Esophagus squamous epithelium (tissue), 5 donors: ENCODE measurements at places on chromosomes 12 and 14.
A peak's percentile ranks its signal among the peaks of the same experiment; 100 is the strongest.

DNA sequence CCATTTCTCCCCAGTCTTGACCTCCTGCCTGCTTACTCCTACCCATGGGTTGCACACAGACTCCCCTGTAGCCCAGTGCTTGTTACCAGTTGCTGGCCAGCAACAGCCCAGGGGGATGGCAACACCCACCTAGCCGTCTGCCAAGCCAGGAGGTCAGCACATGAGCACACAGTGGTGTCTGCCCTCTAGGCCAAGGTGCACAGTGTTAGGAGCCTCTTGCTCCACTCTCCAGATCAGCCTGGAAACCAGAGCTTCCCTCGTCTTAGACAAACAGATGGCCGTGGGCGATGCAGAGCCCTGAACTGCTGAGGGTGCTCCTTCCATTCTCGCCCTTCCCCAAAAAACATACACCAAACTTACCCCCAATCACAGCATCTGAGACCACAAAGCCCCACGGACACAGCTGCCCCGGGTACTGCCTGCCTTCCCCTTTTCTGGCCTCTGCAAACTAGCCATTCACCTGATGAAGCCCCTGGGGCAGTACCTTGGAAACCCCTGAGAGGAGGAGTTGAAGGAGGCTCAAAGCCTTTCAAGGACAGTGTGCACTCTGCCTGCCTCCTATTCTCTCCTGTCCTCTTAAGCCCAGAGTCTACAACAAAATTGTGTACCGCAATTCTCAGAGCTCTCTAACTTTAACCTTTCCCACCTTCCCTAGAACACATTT, 1.0 kb upstream of the GPD1 start:
- no peak for DNase-seq
- H3K4me3 ChIP-seq: no peak overlapping the region
- no peak overlapping the region for H3K27ac ChIP-seq
- no peaks in the 10 kb centered on the region for H3K27me3 ChIP-seq
- H3K36me3 ChIP-seq: peaks cover 14% of the 10 kb centered on the region
- H3K4me1 ChIP-seq: peaks cover 17% of the 10 kb centered on the region

- H3K27me3 ChIP-seq: no peaks in the 10 kb centered on the region
- no peak overlapping the region for H3K4me3 ChIP-seq
- no peaks in the 10 kb centered on the region for H3K36me3 ChIP-seq
These were observed 12.6 kb upstream of the WNT5B start for GRCh38 chr12:1616233-1617066.

DNA sequence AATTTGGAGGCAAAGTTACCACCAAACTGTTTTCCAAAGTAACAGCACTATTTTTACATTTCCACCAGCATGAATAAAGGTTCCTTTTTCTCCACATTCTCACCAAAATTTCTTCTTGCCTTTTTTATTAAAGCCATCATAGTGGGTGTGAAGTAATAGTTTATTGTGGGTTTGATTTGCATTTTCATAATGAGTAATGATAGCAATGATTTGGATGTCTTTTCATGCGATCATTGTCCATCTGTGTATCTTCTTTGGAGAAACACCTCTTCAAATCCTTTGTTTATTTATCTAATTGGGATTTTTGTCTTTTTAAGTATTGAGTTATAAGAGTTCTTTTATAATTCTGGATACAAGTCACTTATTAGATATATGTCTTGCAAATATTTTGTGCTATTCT, 172.7 kb downstream of the CNTN1 start:
- H3K36me3 ChIP-seq: no peaks in the 10 kb centered on the region
- no peaks in the 10 kb centered on the region for H3K27me3 ChIP-seq
- no peak overlapping the region for H3K4me3 ChIP-seq
- H3K27ac ChIP-seq: no peak overlapping the region
- no peak for DNase-seq
- H3K4me1 ChIP-seq: no peaks in the 10 kb centered on the region

GRCh38 chr12:101698800-101699347, 1.4 kb downstream of the CHPT1 start:
- no peaks in the 10 kb centered on the region for H3K36me3 ChIP-seq
- H3K27me3 ChIP-seq: no peaks in the 10 kb centered on the region
- DNase-seq: no peak
- peak overlapping the region; percentile 94 for H3K27ac ChIP-seq
- H3K4me1 ChIP-seq: peaks cover 19% of the 10 kb centered on the region
- H3K4me3 ChIP-seq: peak overlapping the region; percentile 58

- no peaks in the 10 kb centered on the region for H3K27me3 ChIP-seq
- H3K4me1 ChIP-seq: peaks cover 23% of the 10 kb centered on the region
- peak overlapping the region; percentile 82 for H3K27ac ChIP-seq
- H3K36me3 ChIP-seq: no peaks in the 10 kb centered on the region
These were observed 5.1 kb downstream of the IFI27 start for GRCh38 chr14:94115631-94116030.

DNA sequence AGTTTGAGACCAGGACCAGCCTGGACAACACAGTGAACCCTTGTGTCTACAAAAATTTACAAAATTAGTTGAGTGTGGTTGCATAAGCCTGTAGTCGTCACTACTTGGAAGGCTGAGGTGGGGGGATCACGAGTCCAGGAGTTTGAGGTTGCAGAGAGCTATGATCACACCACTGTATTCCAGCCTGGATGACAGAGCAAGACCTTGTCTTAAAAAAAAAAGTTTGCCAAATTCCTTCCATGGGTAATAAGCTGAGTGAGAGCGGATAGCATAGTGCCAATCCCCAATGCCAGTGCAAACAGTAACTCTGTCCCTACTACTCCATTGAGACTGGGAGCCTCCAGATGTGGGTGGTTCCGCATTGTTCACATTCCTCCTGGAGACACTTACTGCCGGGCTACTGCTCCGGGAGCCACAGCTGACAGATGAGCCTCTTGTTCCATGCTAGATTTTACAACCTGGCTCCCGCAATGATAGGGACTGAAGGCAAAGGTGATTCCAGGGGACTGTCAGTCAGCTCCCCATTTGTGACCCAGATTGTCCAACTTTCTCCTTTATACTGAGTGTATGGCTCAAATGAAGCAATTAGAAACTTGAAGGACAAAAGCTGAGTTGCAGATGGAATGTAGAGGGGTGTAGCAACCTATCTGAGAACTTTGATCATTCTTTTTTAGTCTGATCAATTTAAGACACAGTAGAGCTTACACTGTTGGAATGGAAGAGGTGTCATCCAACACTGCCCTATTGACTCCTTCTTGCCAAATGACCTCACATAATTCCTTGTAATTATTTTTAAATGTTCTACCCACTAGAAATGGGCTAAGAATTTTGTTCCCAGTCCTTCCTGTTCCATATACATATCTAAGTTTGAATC, 13.4 kb upstream of the FRMD6 start:
- DNase-seq: no peak
- H3K27me3 ChIP-seq: no peaks in the 10 kb centered on the region
- no peaks in the 10 kb centered on the region for H3K36me3 ChIP-seq

- no peaks in the 10 kb centered on the region for H3K27me3 ChIP-seq
- peak overlapping the region; percentile 99 for H3K27ac ChIP-seq
- no peak for DNase-seq
- peaks cover 42% of the 10 kb centered on the region for H3K4me1 ChIP-seq
- H3K36me3 ChIP-seq: no peaks in the 10 kb centered on the region
These were observed 1.7 kb downstream of the BTBD7 start for GRCh38 chr14:93331002-93331727.

DNA sequence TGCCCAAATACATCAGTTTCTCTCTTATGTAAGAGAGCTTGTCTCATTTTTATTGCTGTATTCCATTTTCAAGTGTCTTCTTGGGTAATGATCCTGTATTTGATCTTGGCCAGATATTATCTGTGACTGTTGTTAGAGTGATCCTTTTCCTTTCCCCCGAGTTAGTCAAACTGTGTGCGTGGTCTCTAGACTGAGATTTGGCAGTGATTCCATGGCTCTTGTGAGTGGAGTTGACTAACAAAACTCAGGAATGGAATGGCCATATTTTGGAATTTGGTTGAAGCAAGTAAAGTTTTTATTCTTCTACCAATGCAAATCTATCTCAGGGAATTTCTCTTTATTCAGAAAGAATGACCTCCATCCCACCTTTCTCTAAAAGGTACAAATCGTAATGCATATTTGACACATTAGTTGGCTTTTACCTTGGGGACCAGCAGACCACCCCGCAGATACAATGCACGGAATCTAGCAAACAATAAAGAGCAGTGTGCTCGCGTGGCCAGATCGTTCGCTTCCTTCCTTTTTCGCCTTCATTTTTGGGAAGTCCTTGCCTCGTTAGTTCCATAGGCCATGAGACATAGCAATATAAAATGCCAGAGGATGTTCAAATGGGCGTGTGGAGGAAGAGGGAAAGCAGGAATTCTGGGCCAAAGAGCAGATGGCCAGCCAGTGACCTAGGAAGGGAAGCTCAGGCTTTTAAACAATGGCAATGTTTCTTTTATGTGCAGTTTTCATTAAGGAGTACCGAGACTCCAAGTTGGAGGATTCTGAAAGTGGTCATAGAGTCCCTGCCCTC, 24.4 kb downstream of the ETV6 start:
- peaks cover 89% of the 10 kb centered on the region for H3K4me1 ChIP-seq
- H3K27me3 ChIP-seq: no peaks in the 10 kb centered on the region
- peak overlapping the region; percentile 44 for H3K27ac ChIP-seq
- no peak overlapping the region for H3K4me3 ChIP-seq
- DNase-seq: no peak

DNA sequence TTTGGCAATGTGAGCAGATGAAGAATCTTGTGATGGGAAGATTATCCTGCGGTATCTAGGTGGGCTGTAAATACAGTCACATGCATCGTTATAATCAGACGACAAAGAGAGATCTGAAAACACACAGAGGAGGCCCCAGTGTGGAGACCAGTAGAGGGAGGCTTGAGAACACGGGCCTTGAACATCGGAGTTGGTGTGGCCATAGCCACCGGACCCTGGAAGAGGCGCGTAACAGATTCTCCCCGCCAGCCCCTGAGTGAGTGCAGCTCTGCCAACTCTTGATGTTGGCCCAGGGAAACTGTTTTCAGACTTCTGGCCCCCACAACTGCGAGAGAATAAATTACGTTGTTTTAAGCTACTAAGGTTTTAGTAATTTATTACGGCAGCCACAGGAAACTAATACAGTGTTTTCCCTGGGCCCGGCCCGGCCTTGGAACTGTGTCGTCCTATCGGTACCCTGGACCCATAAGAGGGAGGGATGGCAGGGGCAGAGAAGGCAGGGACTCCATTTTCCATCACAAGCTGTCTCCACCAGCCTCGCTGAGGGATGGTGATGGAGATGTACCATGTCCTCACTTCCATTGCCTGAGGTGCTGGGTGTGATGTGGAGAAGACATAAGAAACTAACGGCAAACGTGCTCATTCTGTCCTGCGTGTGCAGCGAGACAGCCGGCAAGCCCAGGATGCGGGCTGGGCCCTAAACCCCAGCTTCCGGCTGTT, 91.6 kb downstream of the NTF3 start:
- no peak for DNase-seq

DNA sequence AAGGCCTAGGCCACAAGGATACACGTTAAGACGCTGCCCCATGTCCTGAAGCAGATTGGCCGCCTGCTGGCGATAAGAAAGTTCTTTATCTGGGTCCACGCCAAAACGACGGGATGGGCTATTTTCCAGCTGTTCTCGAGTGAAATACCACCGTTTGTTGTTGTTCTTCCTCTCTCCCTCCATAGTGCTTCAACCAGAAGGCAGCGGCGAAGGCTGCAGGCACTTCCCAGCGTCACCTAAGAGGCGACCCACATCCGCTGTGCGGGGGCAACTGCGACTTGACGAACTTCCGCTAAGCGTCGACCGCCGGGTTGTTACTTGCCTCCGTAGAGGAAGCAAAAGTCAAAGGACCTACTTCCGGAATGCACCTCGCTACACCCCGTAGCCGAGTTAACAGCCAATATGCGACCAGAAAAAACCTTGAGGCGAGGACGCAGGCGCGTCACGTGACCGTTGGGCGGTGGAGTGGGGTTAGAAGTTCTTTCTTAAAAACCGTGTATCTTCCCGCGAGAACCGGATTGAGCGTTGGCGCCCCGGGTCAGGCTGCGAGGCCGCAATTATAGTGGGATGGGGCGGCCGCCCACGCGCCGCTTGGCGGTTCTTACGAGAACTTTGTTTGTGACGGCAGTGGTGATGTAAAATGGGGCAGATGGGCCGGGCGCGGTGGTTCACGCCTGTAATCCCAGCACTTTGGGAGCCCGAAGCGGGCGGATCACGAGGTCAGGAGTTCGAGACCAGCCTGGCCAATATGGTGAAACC, at the start of gene CCNT1:
TSS of gene CCNT1 (minus strand) at position 215 of the 759 bp plus-strand sequence. CDS start at position 183, 32 bp downstream.
- peaks cover 8% of the 10 kb centered on the region for H3K4me1 ChIP-seq
- H3K36me3 ChIP-seq: peaks cover 32% of the 10 kb centered on the region
- no peaks in the 10 kb centered on the region for H3K27me3 ChIP-seq
- peak; percentile 95 for DNase-seq
- H3K27ac ChIP-seq: peak within 1 kb of the TSS; percentile 97
- peak within 1 kb of the TSS; percentile 85 for H3K4me3 ChIP-seq

GRCh38 chr12:28527631-28528249, 337.5 kb downstream of the CCDC91 start:
- no peaks in the 10 kb centered on the region for H3K4me1 ChIP-seq
- no peak overlapping the region for H3K27ac ChIP-seq
- no peak overlapping the region for H3K4me3 ChIP-seq
- H3K36me3 ChIP-seq: no peaks in the 10 kb centered on the region
- no peaks in the 10 kb centered on the region for H3K27me3 ChIP-seq

DNA sequence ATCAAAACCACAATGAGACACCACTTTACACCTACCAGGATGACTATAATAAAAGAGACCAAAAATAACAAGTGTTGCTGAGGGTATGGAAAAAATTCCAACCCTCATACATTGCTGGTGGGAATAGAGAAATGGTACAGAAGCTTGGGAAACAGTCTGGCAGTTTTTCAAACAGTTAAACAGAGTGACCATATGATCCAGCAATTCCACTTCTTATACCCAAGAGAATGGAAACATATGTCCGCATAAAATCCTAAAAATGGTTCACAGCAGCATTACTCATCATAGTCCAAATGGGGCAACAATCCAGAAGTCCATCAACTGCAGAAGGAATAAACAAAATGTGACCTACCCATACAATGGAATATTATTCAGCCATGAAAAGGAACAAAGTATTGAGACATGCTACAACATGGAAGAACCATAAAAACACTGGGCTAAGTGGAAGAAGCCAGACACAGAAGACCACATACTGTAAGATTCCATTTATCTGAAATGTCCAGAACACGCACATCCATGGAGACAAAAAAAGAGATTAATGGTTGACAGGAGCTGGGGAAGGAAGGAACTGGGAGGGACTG, 44.5 kb downstream of the CHGA start:
- no peak overlapping the region for H3K4me3 ChIP-seq
- no peak overlapping the region for H3K27ac ChIP-seq
- DNase-seq: no peak

DNA sequence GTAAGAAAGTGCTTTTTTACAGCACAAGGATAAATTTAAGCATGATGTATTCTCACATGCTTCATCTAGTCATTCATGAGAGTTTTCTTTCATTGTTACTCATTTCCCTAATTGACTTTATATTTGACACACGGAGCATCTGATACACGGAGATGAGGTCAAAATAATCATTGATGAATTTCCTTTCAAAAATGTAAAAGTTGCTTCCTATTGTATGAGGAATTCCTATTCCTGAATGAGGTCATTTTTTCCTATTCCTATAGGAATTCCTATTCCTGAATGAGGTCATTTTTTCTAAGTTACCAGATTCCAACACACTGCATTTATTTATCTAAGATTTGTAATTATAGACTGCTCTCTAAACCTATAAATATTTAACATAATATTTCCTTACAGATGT, 316.7 kb upstream of the KITLG start:
- no peaks in the 10 kb centered on the region for H3K4me1 ChIP-seq
- H3K27ac ChIP-seq: no peak overlapping the region
- H3K4me3 ChIP-seq: no peak overlapping the region
- no peaks in the 10 kb centered on the region for H3K27me3 ChIP-seq
- DNase-seq: no peak
